ENCODE measurements at places on chromosomes 4 and X.

DNA sequence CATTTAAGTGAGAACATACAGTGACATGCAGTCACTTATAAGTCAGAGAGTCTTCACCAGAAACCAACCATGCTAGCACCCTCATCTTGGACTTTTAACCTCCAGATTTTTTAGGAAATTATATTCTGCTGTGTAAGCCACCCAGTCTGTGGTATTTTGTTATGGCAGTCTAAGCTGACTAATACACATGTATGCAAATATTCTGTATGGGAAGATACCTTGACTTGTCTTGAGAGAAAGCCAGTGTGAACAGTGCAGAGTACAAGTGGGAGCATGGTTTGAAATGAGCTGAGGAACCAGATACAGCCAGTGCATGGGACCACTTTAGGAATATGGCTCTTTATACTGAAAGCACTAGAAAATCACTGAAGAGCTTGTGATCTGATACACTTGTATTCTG lies 110.4 kb upstream of the MAP9 start:
- DNase-seq = no peak

- peak; percentile 7 for DNase-seq
These were observed 670 bp downstream of the PAPSS1 start for GRCh38 chr4:107719207-107719921.

DNA sequence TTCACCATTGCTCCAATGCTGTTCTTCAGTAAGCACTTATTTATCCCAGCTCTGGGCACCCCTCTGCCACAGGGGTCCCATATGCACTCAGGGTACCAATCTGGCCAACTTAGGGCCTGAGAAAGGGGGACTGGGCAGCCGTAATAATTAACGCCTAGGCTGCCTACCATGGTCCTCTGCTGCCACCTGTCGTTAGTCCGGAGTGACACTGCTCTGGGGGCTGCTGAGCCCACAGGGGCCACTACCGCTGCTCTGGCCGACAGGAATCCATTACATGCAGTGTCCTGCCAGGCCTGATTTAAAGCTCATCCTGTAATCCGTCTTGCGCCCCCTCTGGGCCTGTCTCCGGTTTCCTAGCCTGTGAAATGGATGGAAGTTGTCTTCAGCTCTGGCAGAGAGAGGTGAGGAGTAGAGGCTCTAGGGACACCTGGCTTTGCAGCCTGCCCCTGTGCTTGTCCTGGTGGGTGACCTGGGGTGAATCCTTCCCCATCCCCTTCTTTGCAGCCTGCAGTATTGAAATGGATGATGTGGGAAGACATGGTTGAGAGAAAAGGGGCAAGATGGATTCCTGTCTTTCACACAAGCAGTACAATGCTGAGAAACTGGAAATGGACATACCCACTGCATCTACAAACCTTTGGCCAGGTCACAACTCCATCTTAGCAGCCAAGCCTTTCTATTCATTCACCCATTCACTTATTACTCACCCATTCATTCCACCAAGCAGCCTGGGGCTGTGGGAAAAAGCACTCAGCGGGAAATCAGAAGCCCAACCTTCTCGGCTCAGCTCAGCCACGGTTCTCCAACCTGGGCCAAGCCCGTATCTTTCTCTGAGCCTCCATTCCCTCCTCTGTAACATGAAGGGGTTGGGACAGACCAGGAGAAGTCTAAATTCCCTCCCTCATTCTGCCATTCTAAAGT lies 116.3 kb upstream of the NALF2 start:
- DNase-seq = peak; percentile 2

- no peak for DNase-seq
These were observed 198.1 kb upstream of the FTHL17 start for GRCh38 chrX:31269914-31270313.

DNA sequence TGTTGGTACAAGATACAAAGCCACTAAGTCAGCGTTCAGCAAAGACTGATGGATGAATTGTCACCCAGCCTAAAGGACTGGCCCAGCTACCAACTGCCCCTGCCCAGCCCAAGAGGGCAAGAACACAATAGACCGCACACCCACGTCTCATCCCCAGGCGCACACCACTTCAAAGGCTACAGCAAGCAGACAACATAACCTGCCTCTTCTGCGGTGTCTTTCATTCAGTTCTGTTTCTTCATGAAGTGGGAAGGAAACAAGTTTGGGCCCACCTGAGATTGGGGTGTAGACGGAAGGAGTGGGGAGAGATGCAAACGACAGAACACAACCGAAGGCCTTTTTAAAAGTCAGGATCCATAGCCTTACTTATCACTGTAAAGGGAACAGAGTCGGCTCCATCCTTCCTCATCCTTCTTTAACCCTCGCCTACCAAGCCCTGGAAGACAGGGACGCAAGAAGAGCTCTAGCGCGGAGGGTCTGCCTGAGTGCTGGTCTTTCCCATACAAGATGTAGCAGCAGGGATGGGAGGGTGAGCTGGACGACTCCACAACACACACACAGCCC lies 691 bp downstream of the SCARB2 start:
- DNase-seq = no peak

DNA sequence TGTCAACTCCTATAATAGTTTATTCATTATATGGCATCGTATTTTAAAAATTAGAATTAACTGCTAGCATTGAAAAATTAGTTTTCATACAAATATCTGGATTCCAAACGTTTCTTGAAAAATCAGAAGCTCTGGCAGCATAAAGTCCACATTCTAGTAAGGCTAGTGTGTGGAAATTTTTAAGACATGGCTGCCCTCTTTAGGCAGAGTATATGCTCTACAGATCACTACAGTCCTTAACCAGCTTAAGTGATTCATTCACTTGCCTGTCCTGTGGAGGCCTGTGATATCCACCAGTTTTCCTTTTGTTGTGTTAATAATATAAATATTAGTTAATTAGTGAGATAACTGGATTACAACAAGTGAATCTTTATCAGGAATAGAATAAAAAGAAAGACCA lies 287.2 kb downstream of the OPHN1 start:
- DNase-seq = peak; percentile 40

Measured in HCEC 1CT (cell line).